ENCODE measurements at places on chromosomes 4 and X.

DNA sequence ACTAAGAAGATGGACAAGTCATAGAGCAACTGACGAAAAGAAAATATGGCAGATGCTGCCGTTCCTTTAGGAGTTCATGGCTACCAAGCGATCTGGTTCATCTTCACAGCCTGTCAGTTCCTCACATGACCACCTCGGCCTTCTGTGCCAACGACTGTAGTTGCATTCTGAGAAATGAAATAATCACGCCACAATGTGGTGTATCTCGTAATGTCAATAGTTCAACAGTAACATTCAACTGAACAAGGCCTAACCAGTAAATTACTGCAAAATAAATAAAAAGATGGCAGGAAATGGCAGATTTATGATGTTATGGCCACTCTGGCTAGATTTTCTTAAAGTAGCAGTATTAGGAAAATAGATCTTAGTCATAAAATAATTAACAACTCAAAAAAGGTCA is 4.4 kb downstream of the GPRIN3 start:
- no peak for DNase-seq

DNA sequence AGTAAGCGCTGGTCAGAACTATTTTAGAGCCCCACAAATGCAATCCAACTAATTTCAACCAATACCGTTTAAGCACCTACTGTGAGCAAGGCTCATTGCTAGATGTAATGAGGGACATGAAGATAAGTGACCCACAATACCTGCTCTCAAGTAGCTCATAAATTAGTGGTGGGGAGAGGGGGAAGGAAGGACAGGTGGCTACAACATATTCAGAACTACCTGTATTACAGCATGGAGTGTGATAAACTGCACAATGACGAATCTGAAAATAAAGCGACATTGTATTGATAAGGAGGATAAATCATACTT is 311.6 kb upstream of the DIAPH2 start:
- DNase-seq, result no peak

- peak; percentile 10 for DNase-seq
These were observed 11.3 kb upstream of the SLC9A7 start for GRCh38 chrX:46770000-46770816.

DNA sequence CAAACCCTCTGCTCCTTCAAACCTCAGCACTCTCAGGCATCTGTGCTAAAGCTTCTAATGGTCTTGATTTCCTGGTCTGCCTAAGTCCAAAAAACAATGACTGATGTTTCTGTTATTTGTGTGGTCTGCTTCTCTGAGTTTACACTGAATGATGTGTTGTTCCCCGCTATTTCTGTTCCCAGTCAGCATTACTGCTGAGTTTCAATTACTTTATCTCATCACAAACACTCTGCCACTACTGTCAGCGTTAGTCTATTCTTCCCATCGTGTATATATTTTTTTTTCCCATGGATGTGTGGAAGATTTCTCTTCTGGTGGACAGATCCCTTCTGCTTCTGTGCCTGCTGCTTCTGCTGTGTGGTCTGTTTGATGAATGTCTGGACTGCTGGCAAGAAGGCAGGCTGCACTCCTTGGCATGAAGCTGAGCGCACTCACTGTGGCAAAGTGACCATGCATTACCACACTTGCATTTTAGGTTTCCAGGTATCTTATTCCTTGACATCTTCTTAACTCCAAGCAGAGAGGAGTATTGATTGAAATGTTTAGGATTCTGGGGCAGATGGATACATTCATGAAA is 106.9 kb upstream of the PAQR3 start:
- DNase-seq, result no peak

DNA sequence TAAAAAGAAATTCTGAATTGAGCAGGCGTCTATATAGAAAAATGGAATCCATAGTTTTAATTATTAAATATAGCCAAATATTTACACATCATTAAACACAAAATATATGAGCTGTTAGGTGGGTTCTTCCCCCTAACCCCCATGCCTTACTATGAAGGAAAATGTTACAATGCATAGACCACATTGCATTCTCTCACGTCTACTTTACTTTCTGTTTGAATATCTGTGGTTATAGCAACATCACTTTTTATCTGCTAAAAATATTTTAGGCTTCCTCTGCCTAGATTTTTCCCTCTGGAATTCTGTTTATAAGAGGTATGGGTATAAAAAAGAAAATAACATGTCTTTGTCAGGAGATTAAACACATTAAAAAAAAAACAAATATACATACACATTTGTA is 73.1 kb downstream of the MAML3 start:
- no peak for DNase-seq

DNA sequence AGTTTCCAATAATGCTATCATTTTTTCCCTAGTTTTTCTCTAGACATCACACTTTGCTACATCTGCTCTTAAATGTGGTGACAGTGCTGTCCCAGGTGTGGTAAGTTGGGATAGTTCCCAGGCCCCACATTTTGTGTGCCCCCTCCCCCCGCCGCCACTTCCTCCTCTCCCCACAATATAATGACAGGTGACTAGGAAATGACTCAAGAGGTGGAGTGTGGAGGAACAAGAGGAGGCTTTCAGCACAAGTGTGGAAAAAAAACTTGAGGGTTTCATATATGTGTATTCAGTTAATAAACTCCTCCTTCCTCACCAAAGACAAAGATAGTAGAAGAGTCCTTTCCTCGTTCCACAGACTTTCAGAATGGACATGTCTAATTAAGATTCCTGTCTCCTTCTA is 18.3 kb upstream of the IL21 start:
- no peak for DNase-seq

GRCh38 chrX:107626916-107627315 is 1.4 kb upstream of the PRPS1 start:
- DNase-seq, result no peak

DNA sequence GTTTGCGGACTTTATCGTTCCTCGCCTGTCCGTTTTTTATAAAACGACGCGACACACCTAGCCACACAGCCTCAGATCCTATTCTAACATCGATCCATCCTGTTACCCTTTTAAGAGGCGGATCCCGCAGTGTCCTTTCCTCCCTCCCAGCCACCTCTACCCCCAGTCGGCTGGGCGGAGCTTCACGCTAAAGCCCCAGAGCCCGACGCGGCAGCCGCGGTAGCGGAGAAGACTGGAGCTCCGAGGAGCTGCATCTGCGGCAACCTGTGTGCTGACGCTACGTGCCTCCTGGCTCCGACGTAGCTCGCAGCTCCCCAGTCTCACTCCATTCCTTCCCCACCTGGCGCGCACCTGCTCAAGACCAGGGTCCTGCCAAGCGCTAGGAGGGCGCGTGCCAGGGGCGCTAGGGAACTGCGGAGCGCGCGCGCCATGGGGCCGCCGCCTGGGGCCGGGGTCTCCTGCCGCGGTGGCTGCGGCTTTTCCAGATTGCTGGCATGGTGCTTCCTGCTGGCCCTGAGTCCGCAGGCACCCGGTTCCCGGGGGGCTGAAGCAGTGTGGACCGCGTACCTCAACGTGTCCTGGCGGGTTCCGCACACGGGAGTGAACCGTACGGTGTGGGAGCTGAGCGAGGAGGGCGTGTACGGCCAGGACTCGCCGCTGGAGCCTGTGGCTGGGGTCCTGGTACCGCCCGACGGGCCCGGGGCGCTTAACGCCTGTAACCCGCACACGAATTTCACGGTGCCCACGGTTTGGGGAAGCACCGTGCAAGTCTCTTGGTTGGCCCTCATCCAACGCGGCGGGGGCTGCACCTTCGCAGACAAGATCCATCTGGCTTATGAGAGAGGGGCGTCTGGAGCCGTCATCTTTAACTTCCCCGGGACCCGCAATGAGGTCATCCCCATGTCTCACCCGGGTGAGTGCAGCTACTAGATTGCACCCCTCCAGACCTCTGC is at the start of gene RNF128:
TSS of gene RNF128 (plus strand) at position 217 of the 953 bp plus-strand sequence. CDS start at position 430, 213 bp downstream.
- DNase-seq, result no peak

DNA sequence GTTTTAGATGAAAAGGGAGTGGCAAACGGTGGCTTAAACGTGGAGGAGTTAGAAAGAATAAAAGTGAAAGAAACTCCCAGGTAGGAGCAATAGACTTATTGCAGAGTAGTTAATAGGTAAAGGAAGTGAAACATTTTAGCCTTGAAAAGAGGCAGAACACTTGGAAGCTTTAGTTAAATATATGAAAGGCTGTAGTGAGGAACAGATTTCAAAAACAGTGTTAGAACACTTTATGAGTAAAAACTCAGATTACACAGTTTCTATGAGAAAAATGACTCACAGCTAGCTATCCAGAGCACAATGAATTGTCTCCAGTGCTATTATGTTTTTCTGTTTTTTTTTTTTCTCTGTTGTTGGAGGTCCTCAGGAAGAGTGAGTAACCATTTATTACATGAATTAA is 45.8 kb downstream of the TACR3 start:
- no peak for DNase-seq

GRCh38 chrX:88284844-88285243 is 462.2 kb upstream of the CPXCR1 start:
- DNase-seq, result no peak

DNA sequence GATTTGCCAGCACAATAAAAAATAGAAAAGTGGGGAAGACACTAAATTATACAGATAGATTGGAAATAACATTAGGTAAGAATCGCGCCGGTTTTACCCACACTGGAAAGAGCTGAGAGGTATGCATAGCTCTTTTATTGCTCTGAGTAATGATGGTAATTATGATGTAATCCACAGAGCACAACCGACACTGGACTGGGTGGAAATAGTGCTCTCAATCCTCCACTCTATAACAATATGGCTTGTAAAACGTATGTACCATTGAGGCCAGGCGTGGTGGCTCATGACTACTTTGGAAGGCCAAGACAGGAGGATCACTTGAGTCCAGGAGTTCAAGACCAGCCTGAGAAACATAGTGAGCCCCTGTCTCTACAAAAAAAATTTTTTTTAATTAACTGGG is 104.3 kb upstream of the RAPGEF2 start:
- no peak for DNase-seq

DNA sequence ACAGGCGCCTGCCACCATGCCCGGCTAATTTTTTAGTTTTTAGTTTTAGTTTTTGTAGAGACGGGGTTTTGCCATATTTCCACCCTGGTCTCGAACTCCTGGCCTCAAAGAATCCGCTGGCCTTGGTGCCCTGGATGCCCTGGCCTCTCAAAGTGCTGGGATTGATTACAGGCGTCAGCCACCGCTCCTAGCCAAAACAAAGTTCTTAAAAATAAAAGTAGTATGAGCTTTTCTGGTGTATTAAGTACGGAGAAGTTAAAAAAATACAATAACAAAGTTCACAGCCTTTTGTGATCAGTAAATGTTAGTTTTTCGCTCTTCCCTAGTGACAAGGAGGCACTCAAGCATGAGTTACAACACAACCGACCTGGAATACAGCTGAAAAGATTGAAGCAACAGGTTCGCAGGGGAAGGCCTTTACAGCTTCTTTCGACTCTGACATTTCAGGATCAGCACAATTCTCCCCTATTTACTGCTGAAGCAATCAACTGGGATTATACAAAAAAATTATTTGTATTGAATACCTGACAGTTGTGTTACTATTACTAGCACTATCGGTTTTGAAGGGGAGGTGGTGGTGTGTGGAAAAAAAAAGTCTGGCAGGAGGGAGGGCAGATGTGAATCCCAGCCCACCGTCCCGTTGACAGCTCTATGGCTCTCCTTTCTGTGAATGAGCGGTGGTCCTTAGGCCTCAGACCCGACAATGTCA is 893 bp upstream of the METAP1 start:
- DNase-seq, result no peak

GRCh38 chr4:173334085-173334890 is at the start of gene HMGB2:
TSS of gene HMGB2 (minus strand) at chr4:173334358. CDS start at chr4:173333649, 709 bp downstream.
- DNase-seq, result peak; percentile 96

Data from NCI-H2171 treated with DMSO at 0.1 percent for 48 hours (cell line).